ENCODE measurements at places on chromosomes 5 and 9.

DNA sequence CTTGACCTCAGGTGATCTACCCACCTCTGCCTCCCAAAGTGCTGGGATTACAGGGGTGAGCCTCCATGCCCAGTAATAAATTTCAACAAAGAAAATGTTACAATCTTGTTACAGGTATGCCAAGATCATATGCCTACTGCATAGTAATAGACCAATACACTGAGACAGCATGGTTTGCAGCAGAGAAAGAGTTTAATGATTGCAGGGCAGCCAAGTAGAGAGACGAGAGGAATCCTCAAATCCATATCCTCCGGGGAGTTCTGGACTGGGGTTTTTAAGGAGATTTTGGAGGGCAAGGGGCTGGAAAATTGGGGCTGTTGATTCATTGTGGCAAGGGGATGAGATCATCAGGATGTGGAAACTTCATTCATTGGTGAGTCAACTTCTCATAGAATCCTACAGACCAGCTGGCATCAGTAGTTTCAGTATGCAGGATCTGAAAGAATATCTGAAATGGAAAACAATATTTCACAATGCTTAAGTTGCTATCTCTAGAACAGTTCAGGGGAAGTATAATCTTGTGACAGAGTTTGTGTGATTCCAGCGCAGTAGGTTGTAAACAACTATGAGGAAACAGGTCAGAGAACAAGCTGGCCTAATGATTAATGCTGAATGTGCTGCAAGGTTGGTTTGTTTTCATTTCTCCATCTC lies 14.8 kb upstream of the TUT7 start:
- no peak for DNase-seq

DNA sequence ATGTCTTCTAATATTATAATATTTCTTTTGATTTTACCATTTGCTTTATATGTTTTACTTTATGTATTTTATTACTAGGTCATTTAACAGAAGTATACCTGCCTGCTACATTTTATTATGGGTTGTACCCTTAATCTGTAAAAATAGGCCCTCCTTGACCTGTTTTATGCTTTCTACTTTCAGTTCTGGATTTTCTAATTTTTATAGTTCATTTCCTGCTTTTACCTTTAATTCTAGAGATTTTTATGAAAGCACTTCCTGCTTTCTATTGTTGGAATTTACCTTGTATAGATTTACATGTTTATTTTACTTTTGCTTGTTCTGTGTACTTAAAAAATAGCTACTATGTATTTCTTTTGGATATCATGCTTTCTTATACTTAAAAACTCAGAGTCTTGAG lies 20.6 kb downstream of the ZNF618 start:
- no peak for DNase-seq

DNA sequence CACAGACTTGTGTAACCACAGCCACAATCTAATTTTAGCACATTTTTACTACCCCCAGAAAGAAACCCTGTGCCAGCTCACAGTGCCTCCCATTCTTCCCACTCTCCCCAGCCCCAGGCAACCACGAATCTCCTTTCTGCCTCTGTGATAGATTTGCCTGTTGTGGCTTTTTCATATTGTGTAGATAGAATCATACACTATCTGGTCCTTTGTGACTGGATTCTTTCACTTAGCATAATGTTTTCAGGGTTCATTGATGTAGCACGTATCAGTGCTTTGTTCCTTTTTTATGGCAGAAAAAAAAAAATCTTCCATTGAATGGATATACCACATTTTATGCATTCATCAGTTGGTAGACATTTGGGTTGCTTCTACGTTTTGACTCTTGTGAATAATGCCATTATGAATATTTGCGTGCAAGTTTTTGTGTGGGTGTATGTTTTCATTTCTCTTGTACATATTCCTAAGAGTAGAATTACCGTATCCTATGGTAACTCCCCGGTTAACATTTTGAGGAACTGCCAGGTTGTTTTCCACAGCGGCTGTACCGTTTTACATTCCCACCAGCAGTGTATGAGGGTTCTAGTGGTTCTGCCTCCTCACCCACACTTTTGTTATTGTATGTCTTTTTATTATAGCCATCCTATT lies 64.5 kb downstream of the RCL1 start:
- no peak for DNase-seq

DNA sequence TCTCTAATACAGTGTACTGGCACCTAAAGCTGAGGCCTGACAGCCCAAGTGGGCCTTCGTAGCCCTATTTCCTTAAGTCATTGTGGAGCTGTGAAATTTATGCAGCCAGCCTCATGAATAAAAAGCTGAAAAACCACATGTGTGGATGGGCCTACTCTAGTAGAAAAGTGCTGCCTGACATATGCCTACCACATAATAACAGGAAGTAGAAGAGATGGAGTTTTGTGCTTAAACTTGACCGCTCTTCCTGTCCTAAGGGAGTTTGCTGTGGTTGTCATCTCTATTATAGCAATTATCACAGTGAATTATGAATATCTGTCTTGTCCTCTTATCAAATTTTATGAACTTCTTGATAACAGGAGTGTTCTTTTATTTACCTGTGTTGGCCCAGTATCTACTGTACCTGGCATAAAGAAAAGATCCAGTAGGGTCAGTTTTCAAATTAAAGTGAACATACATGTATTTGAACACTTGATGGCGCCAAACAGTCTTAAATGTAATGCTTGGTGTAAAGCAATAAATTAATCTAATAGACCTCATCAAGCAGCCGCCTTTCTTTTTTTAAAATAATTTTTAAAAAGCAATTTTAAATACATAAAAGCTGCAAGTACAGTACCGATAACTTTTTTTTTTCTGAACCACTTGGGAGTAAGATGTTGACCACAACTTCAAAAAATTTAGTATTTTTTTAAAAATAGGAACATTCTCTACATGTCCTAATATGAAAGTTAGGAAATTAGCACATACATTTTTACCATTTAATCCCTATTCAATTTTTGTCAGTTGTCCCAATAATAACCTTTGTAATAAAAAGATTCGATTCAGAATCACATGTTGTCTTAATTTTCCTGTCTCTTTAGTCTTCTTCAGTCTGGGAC lies 51.0 kb downstream of the FKTN start:
- DNase-seq = no peak

GRCh38 chr5:14388741-14389140 lies 192.9 kb upstream of the OTULINL start:
- DNase-seq = no peak

DNA sequence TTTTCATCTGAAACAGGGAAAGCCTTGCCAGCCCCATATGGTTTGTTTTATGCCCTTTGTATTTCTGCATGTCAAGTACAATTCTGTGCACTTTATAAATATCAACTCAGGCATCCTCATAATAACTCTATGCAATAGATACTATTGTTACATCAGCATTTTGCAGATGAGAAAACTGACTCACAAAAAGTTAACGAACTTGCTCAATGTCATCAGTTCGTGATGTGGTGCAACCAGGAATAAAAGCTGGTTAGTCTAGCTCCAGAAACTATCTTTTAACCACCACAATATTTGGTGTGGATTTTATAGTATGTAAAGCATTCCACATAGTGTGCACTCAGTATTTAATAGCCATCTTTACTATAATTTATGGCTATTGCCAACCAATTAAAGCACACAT lies 134.9 kb downstream of the MRPS30 start:
- no peak for DNase-seq

DNA sequence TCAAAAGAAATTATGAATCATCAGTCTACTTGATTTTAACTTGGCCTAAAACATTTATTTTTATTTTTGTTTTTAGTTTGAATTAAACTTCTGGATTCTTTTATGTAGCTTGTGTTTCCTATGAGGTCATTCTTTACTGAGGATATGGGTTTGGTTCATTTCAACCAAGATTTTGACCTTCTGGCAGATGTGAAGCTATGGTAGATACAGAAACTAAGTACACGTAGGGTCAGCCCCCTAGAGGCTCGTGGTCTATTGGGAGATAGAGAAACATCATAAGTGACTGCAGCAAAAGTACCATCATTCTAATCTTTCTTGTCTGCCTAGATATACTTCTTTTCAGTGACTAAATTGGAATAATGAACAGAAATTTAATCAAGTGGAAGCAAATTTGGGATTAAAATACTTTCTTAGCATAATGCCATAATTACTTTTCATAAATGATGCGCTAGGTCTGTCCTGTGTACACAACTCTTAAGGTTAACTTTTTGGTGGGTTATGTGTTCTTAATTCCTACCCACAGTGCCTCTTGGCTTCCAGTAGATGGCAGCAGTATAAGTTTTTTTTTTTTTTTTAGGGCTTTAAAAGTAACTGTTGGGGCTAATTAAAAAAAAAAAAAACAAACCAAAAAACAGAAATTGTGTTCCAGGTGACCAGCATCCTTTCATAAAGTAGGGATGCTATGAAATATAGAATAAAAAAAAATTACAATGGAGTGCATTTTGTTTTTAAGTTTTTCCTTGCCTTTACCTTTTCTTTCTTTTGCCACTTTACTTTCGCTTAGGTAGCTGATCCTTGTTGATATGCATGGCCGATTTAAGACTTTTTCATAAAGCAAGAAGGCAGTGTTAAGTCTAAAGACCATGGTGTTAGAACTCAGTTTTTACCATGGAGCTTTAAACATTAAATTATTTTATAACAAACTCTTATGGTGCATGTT lies 49.9 kb downstream of the LRRTM2 start:
- DNase-seq = no peak
